ENCODE measurements at places on chromosomes 11 and 22.

GRCh38 chr22:39717099-39717498 is 146.5 kb downstream of the CACNA1I start:
- no peak for DNase-seq

GRCh38 chr11:127859941-127860354 is 727.4 kb downstream of the ETS1 start:
- DNase-seq: no peak

GRCh38 chr11:17413414-17414316 is 25.2 kb upstream of the KCNJ11 start:
- DNase-seq: no peak

GRCh38 chr22:40009951-40010671 is 15.4 kb downstream of the FAM83F start:
- no peak for DNase-seq

DNA sequence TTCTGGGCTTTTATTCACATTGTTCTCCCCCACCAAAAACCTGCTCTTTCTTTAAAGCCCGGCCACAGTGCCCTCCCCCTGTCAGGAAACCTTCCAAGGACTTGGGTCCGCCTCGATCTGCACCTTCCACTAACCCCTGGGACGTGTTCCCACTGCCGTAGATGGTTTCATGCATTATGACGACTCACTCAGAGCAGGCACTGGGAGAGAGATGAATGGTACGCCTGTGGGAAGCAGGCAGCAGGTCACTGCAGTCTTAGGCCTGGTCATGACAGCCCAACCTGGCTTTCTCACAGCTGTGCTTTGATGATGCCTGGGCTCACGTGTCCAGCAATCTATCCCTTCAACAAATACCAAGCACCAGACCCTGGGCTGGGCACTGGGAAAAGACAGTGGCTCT is 115.7 kb downstream of the WNT7B start:
- DNase-seq: no peak

- no peak for DNase-seq
These were observed 35.3 kb downstream of the IGHMBP2 start for GRCh38 chr11:68938816-68939582.

DNA sequence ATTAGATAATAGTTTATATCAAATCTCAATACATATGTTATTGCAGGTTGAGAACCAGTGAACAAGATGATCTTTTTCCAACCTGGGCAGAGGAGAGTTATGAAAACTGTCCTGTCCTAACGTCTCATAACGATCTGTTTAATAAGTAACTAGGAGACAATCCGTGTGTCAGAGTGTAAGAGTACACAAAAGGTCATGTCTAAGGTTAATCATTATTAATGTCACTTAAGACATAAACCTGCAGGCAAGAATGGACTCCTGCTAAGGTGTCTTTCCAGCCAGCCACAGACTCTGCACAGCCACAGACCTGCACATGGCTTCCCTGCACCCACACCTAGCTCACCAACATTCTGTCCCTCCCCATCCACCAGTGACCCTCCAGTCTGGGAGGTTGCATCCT is 10.1 kb downstream of the SLC5A4 start:
- no peak for DNase-seq

Measured in stimulated activated CD8-positive, alpha-beta memory T cell treated with anti-CD3 and anti-CD28 coated beads, Interleukin-12 subunit alpha, Interleukin-12 subunit beta, amount 100 ng/mL, for 4 hours (primary cell).